ENCODE measurements at places on chromosomes 16 and 17.

GRCh38 chr16:78249056-78249455 lies 149.6 kb downstream of the WWOX start:
- no peak for DNase-seq

DNA sequence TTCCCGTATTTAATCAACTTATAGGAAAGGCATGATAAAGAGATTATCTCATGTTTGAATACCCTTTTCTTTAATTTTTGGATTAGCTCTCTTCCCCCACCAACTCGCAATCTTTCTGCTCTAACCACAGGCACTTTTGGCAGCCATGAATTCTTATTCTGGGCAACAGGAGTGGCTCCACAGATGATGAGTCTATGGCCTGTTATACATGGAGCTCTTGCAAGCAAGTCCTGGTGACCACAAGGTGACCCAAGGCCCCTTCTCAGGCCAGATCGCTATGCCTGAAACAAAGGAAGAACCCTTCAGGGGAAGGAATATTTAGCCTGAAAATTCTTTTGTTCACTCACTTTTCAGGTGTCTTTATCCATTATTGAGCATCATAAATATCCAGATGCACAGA lies 10.8 kb upstream of the ZNF267 start:
- DNase-seq: no peak

DNA sequence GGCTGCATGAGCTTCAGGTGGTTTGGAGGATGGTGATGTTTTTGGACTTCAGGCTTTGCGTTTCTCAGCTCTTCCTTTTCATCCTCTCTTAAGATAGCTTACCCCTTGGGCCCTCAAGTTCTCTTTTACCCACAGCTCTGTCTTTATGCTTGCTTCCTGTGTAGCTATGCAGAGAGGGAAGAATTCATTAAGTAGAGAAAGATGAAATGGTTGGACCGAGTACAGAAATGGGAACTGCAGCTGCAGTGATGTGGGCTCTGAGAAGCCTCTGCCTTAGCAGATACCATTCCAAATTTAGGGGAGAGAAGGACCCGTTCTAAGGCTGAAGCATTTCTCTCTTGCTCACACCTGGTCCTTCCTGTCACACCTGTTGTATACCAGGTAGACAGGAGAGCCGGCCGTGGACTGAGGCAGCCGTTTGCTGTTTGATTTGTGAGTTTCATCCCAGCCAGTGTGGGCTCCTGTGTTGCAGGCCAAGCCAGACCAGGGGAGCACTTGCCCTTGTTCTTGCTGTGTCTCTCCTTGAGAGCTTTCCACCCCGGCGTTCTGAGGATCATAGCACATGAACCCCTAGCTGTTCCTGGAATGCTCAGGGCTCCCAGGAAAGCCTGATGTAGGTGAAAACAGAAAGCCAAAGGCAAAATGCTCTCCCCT lies 392.7 kb downstream of the CPPED1 start:
- DNase-seq: no peak

GRCh38 chr17:33889040-33889439 lies 366.0 kb upstream of the CCL2 start:
- DNase-seq: no peak

DNA sequence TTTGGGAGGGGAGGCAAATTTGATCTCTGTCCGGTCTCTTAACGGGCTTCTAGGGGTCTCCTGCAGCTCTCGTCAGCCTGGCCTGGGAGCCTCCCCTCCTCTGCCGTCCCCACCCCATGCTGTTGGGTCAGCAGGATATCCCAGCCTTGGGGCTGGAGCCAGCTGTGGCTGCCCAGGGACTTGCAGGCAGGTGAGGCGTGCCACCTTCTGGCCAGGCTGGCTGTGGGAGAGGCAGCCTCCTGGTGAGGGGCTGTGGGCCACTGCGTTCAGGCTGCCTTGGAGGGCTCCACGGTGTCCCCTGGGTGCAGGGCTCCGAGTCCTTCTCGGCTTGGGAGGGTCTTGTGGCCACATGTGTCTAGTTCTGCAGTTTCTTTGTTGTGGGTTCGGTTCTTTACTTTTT lies 34.6 kb downstream of the TBCD start:
- no peak for DNase-seq

- no peak for DNase-seq
These were observed 12.4 kb downstream of the CBLN1 start for GRCh38 chr16:49269201-49269600.

GRCh38 chr16:65229191-65229662 lies 107.4 kb upstream of the CDH11 start:
- DNase-seq: no peak

GRCh38 chr16:65224471-65224870 lies 102.6 kb upstream of the CDH11 start:
- no peak for DNase-seq

- DNase-seq: no peak
These were observed 31.0 kb upstream of the CNEP1R1 start for GRCh38 chr16:49994006-49994405.

DNA sequence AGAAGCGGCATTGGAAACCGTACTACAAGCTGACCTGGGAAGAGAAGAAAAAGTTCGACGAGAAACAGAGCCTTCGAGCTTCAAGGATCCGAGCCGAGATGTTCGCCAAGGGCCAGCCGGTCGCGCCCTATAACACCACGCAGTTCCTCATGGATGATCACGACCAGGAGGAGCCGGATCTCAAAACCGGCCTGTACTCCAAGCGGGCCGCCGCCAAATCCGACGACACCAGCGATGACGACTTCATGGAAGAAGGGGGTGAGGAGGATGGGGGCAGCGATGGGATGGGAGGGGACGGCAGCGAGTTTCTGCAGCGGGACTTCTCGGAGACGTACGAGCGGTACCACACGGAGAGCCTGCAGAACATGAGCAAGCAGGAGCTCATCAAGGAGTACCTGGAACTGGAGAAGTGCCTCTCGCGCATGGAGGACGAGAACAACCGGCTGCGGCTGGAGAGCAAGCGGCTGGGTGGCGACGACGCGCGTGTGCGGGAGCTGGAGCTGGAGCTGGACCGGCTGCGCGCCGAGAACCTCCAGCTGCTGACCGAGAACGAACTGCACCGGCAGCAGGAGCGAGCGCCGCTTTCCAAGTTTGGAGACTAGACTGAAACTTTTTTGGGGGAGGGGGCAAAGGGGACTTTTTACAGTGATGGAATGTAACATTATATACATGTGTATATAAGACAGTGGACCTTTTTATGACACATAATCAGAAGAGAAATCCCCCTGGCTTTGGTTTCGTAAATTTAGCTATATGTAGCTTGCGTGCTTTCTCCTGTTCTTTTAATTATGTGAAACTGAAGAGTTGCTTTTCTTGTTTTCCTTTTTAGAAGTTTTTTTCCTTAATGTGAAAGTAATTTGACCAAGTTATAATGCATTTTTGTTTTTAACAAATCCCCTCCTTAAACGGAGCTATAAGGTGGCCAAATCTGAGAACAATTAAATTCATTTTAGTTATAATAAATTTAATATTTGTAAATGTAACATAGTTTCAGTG lies 1.7 kb downstream of the HEXIM1 start:
- DNase-seq: peak; percentile 78

Data from islet precursor cell (in vitro differentiated cells).